ENCODE measurements at places on chromosomes 12 and 14.

DNA sequence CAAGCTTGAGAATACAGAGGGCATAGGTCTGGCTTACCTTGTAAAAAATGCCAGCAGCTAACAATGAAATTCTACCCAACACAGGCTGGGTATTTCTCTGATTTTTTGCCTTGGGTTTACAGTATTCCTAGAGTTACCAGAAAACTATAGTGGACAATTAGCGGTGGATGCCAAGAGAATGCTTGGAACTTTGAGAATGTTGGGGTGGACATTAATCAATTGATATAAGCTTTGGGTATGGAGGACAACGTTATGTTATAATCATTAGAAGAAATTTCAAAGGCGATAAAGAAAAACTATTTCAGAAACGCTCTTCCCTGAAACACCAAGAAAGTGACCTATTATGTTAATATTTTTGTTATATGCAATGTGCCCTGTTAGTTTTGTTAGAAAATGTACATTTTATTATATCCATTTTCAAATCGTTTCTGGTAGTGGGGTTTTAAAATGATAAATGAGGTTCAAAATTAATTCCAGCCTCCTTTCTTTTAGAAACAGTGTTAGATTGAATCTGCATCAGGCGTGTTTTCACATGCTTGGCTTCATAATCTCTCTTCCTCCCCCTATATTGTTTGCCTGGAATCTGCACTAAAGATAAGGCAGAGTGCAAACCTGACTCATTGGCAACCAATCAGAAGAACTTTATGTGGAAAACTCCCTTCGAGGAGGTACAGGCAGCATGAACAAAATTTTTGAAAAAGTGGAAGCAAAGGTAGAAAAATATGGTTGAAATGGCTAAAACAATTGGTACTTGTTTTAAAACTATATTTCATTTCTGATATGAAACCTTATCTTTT lies 1.4 kb upstream of the PTPRQ start:
- DNase-seq: no peak

DNA sequence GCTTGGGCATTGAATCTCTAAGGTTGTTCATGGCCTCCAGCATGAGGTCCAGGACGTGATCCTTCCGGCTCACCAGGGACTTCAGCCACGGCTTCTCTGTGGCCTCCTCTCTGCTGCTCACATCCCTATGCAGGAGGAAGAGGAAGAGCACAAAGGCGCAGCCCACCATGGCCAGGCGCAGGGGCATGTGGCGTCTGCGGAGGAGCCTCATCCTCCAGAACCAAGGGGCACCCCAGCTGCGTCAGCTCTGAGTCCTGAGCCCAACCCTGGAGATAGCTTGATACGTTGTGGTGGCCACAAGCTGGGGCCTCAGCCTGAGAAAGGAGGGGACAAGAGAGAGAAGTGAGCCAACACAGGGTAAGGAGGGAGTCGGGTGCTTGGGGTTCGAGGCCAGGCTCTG lies 11.6 kb downstream of the GALNT6 start:
- DNase-seq: no peak

DNA sequence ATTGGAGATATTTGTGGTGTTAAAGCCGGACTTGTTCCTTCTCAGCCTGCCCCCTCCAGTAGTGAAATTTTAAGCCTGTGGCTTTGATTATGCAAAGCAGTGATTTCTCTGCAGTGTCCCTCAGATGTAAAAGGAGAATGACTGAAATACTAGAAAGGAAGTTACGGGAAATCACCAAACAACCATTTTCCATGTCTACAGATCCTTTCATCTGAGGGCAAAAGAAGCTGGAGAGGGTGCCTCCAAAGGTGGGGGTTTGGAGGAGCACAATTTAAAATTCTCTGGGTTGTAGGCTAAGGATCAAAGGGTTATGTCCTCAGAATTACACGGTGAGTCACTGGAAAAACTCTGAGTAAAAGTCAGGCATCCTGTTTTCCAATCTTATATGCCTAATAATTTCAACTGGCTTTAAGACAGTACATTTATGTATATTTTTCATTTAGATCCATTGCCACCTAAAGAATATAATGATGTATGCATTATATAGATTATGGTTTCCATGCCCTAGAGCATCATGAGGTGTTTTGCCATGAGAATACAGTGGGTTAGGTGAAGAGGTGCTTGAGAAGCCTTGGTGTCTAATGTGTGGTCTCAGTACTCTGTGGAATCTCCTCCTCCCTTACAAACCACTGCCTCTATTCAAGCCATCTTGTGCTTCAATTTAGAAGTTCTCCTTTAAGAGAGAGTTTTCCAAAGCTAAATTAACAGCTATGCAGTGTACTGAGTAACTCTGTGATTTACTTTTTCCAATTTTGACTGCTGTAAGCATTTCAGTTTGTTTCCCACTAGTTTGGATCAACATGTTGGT lies 362.1 kb downstream of the RAD51B start:
- no peak for DNase-seq

DNA sequence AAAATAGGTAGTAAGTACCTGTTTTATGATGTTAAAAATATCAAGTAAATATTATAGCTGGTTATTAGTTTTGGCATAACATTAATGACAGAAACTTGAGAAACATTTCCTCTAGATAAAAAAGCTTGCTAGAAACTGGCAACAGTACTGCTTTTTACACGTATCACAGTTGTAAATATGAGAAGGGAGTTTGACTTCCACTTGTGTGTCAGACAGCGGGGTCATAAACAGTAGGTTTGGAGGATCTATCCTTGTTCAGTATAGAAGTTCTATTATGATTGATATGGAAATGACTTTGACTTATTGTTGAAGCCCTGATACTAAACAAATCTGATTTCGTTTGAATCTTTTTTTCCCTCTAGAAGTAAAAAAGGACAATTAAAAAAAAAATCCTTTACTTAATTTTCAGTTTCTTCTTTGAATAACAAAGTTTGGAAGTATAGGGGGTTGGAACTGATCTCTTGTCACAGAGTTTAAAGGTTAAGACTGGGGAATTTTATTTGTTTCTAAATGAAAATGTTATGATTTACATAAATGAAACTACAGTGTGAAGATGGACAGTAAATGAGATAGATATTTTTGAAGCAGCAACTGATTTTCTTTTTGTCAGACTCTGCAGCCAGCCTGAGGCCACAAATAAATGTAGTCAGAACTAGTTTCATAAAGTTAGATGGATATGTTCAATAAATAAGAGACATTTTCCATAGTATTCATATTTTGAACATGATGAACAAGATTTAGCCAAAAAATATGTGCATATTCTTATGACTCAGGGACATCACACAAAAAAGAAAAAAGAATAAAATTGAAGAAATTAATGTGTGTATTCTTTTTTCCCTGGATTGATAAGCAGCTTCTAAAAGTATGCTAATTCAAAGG lies 50.1 kb downstream of the WNK1 start:
- DNase-seq: no peak

DNA sequence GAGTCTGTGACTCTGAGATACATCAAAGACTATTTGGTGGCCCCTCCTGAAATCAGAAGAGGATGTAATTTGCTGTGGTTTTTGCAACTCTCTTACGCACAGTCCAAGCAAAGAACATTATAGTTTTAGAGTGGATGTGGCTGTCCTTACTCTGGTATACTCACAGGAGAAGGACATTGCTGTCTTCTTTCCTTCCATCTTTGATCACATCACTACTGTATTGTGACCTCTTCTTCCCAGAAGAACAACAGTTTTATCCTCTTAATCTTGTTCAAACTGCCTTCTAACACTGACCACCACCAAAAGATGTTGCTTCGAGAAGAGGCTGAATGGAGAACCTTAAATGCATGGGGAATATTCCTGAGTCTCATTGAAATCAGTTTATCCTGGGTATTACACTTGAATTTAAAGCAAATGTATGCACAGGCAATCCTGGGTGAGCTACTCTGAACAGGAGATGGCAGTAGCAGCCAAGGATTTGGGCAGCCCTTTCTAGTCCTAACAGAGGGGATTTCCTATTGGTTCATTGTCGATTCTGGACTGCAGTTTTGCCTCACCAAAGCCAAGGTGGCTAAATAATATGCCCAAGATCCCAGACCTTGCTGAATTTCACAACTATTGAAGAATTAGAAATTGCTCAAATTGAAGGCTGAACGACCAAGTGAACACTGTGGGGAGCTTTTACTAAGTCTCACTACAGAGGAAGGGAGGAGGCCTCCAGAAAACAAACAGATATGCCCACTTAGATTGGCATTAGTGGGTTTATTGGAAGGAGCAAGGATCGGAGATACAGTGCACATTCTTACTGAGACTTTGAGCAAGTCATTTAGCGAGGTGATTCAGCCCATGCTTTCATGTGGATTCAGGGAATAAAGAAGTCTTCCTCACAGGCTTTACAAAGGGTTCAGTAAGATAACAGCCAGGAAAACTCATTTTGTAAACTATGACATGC lies 282.8 kb downstream of the PAWR start:
- no peak for DNase-seq

GRCh38 chr12:126518596-126519200 lies 1453.5 kb downstream of the AACS start:
- no peak for DNase-seq

DNA sequence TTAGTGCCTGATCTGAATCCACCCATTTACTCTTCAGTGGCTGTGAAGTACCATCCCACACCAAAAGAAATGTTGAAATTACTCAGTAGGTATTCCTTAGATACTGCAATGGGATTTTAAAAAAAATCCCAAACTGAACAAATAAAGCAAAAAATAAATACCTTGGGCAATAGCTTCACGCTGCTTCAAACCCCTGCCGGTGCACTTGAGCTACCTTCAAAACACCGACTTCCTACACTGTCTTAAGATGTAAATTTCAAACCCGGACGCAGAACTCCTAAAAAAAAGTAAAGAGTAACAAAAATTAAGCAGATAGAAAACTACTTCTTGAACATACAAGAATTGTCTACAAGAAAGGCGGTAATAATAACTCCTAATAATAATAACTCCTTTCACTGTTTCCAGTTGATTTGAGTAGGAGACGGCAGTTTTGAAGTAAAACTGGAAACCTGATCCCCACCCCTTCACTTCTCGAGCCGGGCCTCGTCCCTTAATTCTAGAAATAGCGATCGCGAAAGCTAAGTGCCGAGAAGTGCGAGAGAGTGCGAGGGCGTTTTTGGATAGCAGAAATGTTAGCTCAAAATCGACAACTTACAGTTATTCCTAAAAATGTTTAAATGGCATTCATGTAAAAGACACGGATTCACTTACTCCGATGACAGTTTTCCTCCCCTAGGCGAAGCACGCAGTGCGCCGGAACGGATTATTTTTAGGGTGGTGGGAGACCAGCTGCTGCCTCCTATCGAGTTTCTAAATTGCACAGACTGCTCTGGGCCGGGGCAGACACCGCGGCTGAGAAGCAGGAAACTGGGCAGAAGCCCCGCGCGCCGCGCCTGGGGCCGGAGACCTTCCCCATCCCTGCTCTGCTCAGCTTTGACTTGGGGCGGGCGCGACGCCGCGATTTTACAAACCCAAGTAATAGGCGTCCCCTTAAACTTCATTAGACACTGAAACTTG lies at the start of gene ABCC9:
ABCC9 (minus strand) TSS at position 878 of the 957 bp plus-strand sequence. CDS start 4,752 bp downstream, outside the sequence.
- no peak for DNase-seq

- DNase-seq: no peak
Measured at GRCh38 chr14:83638748-83639504, 1891.0 kb upstream of the FLRT2 start.

DNA sequence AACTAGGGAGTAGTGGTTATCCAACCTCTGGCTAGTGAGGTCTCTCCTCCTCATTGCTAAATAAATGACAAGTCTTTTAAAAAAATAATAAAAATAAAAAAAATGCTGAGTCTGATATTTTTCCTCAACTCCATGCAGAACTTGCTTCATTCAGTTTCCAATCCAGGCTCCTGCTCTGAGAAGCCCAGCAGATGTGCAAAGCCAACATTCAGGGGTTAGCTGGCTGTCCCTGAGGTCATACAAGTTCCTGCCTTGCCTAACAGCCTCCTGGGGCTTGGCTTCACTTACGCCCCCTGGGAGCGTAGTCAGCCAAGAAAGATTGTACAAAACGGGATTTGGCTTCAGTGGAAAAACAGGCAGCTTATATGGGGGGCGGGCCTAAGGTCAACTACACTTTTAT lies 23.3 kb downstream of the RTRAF start:
- DNase-seq: no peak

GRCh38 chr12:113551563-113551962 lies 79.9 kb upstream of the LHX5 start:
- no peak for DNase-seq

DNA sequence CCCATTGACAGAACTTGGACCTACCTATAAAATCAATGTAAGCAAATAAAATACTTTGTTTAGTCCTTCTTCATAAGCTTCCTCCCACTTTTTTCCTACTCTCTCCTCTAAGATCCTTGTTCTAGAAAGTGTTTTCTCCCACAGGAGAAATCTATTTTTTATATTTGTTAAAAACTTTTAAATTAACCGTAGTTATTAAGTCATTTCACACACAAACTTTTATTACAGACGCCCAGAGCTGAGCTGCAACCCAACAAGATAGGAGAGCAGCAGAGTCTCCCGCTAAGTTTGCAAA lies 27.7 kb downstream of the DAD1 start:
- no peak for DNase-seq

- DNase-seq: no peak
Measured at GRCh38 chr12:50739611-50740010, 24.3 kb upstream of the ATF1 start.

- no peak for DNase-seq
Measured at GRCh38 chr12:79233341-79233781, 368.8 kb downstream of the SYT1 start.

GRCh38 chr14:55739967-55740648 lies 160.1 kb downstream of the KTN1 start:
- no peak for DNase-seq

- no peak for DNase-seq
Measured at GRCh38 chr14:93892923-93893558, 34.1 kb upstream of the FAM181A start.

GRCh38 chr12:114032801-114033200 lies 66.7 kb upstream of the RBM19 start:
- no peak for DNase-seq

DNA sequence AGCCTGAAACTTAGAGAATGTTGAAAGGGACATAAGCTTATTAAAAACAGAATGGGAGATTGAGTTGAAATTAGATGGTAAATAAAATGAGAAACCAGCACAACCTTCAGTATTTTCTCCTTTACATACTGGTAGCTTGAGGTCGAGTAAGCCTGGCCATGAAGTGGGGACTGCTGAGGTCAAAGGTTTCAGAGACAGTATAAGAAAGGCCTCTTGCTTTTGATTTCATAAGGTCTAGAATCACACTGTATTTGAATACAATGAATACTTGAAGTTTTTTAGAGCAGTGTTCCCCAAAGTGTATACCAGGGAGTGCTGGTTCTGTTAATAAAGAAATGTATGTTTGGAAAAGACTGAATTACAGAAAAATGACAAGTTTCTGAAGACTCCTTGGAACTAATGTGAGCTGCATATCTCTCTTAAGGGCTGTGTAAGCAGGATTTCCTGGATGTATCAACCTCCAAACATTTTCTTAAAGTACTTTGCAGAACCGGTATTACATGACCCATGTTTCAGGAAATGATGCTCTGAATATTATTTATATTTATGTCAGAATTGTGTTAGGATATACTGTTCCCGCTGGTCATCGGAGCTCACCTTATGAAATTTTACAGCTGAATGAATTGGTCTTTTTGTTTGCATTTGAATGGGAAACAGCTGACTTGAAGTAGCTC lies 85.0 kb downstream of the AKAP6 start:
- DNase-seq: no peak

- no peak for DNase-seq
Measured at GRCh38 chr14:38867561-38868150, 235.4 kb downstream of the SEC23A start.
